AG04450 (cell line): ENCODE measurements at places on chromosomes 12 and 14.

- no peak for DNase-seq
Measured at GRCh38 chr14:52789118-52789517, 2.3 kb downstream of the GNPNAT1 start.

DNA sequence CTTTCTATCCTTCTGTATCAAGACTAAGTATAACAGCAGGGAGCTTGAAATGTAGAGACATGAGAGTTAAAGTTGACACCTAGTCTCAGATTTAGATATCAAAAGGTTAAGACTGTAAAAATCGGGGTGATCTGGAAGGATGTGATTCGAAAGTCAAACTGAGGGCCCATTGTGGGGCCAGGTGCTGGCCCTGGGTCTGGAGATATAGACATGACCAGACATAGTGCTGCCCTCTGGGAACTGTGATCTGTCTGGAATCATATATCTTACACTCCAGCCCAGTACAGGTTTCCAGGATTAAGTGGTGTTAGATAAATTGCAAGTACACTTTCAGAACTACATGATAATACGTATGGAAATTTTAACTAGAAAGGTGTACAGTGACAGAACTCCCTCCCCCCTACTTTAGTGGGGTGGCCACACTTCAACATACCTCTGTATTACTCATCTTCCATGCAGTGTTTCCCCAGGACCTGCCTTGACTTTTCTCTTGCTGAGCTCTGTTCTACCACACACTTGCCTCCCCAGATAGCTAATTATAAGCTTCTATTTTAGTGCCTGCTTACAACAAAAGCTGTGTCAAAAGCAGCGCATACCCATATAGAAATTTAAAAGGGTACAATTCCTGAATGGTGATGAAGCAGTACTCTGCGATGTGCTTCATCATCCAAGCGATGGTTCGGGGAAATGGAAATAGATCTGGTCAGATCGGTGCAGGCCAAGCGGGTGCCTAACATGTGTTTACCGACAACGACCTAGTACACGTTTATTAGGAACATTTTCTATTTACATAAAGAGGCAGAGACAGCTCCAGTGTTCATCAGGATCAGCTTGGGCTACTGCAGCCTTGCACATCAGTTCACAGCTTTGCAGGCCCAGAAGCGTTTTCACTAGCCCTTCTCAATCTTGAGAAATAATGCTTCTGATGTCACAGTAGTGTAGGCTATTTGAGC is 68.7 kb downstream of the ARF6 start:
- DNase-seq = no peak

DNA sequence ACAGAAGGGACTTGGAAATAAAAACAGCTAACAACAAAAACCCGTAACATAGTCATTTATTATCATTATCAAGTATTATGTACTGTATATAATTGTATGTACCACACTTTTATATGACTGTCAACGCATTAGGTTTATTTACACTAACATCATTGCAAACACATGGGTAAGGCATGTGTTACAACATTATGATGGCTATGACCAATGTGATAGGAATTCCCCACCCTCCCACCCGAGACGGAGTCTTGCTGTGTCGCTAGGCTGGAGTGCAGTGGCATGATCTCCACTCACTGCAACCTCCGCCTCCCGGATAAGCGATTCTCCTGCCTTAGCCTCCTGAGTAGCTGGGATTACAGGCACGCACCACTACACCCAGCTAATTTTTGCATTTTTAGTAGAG is 82.6 kb downstream of the ERC1 start:
- DNase-seq = no peak

GRCh38 chr14:22634233-22634900 is 9.8 kb downstream of the OR6J1 start:
- DNase-seq = no peak

GRCh38 chr14:38824706-38825105 is 278.3 kb downstream of the SEC23A start:
- no peak for DNase-seq

DNA sequence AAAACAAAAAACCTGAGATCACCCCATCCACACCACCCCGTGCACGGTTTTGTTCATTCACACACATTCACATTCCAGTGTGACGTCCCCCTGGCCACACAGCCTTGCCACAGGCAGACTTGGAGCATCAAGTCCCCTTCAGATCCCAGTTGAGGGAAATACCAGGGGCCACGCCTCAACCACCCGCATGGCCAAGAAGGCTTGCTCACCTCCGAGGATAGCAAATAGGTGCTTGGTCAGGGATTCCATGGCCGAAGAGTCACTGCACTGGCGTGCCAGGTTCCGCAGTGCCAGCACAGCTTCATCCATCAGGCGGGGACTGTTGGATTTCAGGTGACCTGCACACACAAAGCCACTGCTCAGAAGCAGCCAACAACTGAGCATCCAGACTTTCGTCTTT is 19.0 kb downstream of the GCN1 start:
- no peak for DNase-seq

DNA sequence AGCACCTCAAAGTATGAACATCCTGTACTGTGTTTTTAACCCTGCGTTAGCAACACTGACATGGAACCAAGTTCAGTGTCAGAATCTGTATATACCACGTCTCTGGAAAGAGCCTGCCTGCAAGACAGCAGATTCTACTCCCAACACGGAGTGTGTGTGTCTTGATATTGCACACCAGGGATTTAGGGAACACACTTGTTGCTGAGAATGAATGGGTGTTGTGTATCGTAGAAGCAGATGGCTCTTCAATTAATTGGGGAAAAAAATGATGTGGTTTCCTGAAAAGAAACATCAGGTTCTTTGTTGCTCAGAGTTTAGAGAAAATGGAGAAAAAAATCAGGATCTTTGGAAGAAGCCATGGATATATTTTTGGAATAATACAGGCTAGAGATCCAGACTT is 170.8 kb downstream of the EGLN3 start:
- DNase-seq = no peak

DNA sequence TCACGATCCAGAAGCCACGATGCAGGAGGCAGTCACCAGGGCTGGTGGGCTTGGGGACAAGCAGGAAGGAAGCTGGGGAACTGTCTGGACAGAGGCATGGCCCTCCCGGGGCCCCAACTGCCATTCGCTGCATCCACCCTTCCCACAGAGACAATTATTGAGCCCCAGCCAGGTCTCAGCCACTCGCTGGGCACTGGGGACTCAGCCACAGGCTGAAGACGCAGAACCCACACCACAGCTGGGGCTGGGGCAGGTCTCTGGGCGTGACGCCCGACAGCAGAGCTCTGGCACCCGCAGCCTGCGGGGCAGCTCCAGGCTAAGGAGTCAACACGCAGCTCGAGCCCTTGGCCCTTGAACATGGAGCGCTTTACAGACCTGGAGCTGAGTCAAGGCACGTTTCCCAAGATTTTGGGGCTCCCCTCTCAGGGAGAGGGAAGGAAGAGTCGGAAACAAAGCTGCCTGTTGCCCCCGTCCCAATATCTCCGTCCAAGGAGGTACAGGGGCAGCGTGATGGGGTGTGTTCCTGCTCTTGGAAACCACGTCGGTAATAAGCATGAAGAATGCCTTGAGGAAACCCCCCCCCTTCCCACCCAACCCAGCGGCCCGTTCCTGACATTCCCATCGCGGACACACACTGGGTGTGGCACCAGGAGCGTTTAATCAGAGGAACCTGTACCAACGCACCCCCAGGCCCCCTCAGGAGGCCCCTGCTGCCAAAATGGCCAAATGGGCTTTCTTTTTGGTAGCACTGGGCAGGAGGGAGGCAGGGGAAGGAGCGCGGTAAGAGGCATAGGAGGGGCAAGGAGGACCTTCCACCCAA is 6.7 kb downstream of the RIMBP2 start:
- DNase-seq = no peak

DNA sequence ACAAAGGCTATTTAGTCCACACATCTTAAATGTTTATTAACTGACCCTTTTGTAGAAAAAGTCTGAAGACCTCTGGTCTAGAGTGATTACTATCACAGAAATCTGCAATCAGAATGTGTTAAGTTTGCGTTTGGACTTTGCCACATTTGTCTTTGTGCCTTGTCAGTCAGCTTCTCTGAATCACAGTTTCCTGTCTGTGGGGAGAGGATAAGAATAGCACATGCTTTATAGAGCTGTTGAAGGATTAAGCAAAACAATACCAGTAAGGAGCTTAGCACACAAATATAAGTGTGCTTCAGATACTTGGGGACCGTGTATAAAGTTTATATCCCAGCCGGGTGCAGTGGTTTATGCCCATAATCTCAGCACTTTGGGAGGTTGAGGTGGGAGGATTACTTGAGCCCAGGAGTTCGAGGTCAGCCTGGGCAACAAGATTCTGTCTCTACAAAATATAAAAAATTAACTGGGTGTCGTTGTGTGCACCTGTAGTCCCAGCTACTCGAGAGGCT is 63.0 kb upstream of the BTG1 start:
- no peak for DNase-seq

- DNase-seq = no peak
Measured at GRCh38 chr14:90924621-90925340, 108.6 kb upstream of the TTC7B start.

DNA sequence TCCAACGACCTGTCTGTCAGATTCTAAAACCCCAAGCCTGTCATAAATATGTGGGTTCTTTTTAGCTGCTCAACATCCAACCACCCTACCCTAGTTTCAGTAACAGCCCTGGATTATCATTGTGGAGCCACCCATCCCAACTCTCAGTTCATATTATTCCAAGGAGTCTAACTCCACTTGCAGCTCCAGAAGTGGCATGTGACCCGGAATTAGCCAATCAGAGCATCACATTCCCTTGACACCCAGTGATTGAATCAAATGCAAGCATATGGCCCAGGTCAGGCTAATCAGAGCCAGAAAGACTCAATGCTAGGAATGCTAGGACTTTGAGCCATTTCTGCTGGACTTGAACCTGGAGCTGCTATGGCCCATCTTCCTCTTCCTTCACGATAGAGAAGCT is 17.1 kb upstream of the HSP90B1 start:
- no peak for DNase-seq

- DNase-seq = no peak
Measured at GRCh38 chr12:63905544-63905943, 61.0 kb downstream of the SRGAP1 start.

- DNase-seq = no peak
Measured at GRCh38 chr14:93970965-93971634, 5.3 kb downstream of the ASB2 start.
